ENCODE measurements at places on chromosomes 6 and 20.
A peak's percentile ranks its signal among the peaks of the same experiment; 100 is the strongest.

DNA sequence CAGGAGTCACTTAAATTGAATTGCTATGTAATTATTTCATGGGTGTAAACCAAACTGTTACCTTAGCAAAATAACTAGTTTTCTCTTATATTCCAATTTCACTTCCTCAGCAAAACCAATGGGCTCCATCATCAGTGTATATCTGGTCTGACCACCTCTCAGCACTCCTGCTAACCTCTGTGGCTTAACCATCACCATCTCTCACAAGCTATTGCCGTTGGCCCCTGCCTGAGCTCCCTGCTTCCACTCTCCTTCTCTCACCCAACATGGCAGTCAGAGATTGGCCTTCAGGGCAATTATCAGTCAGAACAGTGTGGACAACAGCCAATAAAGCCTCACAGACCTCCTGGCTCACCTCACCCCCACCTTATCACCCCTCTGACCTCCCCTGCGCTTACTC is 124.0 kb downstream of the CARMIL1 start:
- H3K27ac ChIP-seq: no peak overlapping the region
- no peak for DNase-seq
- no peak overlapping the region for H3K4me3 ChIP-seq
- H3K4me1 ChIP-seq: no peaks in the 10 kb centered on the region

- no peak overlapping the region for H3K4me3 ChIP-seq
- DNase-seq: no peak
- no peaks in the 10 kb centered on the region for H3K4me1 ChIP-seq
- peaks cover 44% of the 10 kb centered on the region for H3K36me3 ChIP-seq
- no peaks in the 10 kb centered on the region for H3K27me3 ChIP-seq
- no peak overlapping the region for H3K27ac ChIP-seq
Observed at GRCh38 chr6:128057541-128057940, 156.7 kb upstream of the THEMIS start.

- H3K4me3 ChIP-seq: peak overlapping the region; percentile 99
- DNase-seq: no peak
- H3K36me3 ChIP-seq: no peaks in the 10 kb centered on the region
- H3K27me3 ChIP-seq: no peaks in the 10 kb centered on the region
- H3K27ac ChIP-seq: no peak overlapping the region
Observed at GRCh38 chr6:122400462-122401089, 1.1 kb downstream of the HSF2 start.

DNA sequence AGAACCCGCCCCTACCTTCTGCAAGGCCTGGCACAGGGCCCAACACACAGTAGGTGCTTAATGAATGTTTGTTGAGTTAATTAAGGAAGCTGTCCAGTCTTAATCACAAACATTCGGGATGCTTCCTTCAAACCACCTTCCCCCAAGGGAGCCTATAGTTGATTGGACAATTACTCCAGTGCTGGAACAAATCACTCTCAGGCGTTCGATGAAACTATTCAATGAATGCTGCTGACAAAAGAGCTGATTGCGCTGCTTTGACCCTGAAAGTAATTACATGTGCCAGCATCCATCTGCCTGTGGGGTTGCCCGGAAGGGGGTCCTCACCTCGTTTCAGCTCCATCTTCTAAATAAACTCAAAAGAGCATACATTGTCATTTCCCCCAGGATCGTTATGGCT is 112.0 kb upstream of the SRSF6 start:
- H3K36me3 ChIP-seq: no peaks in the 10 kb centered on the region
- DNase-seq: no peak
- H3K27ac ChIP-seq: no peak overlapping the region

DNA sequence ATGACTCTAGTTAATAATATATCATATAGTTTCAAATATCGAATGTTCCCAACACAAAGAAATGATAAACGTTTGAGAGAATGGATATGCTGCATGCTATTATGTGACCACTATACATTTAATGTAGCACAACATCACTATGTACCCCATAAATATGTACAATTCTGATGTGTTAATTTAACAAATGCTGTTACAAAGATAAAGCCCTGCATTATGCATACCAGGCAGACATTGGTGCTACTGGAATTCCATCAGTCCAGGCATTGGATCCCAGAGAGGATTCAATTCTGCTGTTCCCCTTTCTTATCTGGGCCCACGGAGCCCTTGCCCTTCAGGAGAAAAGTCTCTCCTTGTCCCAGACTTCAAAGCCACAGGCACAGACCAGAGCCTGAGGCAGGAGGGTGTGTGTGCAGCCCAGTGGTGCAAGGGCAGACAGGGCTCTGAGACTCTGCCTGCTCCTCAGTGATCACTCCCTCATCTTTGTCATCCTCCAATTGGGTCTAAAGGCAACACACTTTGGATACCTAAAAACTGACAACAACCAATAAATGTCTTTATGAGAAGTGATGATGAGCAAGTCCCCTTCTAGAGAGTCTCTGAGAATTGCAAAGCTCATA is 45.2 kb downstream of the PSMG4 start:
- no peak overlapping the region for H3K27ac ChIP-seq
- H3K36me3 ChIP-seq: no peaks in the 10 kb centered on the region
- no peaks in the 10 kb centered on the region for H3K27me3 ChIP-seq
- H3K4me3 ChIP-seq: no peak overlapping the region
- DNase-seq: no peak

DNA sequence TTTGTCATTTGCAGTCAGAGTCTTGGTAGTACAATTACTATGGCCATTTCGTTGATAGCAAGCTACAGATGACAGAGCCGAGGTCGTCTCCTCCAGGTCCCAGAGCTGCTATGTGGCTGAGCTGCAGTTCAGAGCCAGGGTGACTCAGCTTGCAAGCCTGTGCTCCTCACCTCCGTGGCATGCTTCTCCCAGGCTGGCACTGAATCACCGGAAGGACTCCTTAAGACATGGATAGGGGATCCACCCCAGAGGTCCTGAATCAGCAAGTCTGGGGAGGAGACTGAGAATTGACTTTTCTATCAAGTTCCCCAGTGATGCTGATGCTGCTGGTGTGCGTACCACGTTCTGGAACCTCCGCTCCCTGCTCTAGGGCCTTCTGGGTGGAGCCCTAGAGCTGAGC is 291.2 kb downstream of the CDH26 start:
- H3K27ac ChIP-seq: peak overlapping the region; percentile 76
- H3K4me3 ChIP-seq: no peak overlapping the region
- no peaks in the 10 kb centered on the region for H3K36me3 ChIP-seq
- H3K27me3 ChIP-seq: no peaks in the 10 kb centered on the region

GRCh38 chr6:90940812-90941481 is 354.1 kb upstream of the MAP3K7 start:
- H3K4me1 ChIP-seq: no peaks in the 10 kb centered on the region
- H3K36me3 ChIP-seq: no peaks in the 10 kb centered on the region
- no peak overlapping the region for H3K4me3 ChIP-seq

DNA sequence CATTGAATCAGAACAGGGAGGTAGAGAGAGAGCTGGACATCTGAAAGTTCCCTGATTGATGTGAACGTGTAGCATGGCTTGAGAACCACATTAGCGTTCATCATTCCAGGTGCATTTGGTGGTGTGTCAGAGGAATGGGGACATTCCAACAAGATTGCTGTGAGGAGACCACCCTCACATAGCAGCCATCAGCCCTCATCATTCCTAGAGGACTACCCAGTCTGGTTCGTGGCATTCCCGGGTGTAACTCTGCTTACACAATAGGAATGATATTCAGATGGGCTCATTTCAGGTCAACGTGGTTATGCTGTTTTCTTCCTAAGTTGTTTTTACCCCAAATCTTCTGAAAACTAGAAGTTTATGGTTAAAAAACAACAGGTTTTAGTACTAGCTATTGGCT is 62.2 kb upstream of the KLHL31 start:
- peaks cover 6% of the 10 kb centered on the region for H3K4me1 ChIP-seq
- H3K4me3 ChIP-seq: no peak overlapping the region
- no peak overlapping the region for H3K27ac ChIP-seq
- H3K27me3 ChIP-seq: no peaks in the 10 kb centered on the region
- no peaks in the 10 kb centered on the region for H3K36me3 ChIP-seq
- DNase-seq: no peak

DNA sequence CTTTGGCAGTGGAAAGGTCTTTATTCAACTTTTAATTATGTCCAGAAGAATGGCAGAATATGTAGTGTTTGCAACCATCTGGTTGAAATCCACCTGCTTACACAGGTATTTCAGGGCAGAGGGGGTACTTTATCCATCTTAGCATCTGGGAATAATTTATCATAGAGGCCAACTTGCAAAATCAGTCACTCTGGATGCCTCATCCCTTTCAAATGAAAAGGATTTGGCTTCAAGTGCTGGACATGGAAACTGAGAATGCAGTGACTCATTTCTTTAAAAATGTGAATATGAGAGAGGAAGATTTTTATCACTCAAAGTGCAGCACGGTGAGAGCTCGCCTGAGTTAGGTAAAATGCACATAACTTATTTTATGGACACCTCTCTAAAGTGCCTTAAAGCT is 758.3 kb downstream of the KIF16B start:
- H3K4me1 ChIP-seq: peaks cover 5% of the 10 kb centered on the region
- DNase-seq: no peak
- H3K36me3 ChIP-seq: no peaks in the 10 kb centered on the region
- no peak overlapping the region for H3K27ac ChIP-seq
- H3K4me3 ChIP-seq: no peak overlapping the region
- H3K27me3 ChIP-seq: no peaks in the 10 kb centered on the region

DNA sequence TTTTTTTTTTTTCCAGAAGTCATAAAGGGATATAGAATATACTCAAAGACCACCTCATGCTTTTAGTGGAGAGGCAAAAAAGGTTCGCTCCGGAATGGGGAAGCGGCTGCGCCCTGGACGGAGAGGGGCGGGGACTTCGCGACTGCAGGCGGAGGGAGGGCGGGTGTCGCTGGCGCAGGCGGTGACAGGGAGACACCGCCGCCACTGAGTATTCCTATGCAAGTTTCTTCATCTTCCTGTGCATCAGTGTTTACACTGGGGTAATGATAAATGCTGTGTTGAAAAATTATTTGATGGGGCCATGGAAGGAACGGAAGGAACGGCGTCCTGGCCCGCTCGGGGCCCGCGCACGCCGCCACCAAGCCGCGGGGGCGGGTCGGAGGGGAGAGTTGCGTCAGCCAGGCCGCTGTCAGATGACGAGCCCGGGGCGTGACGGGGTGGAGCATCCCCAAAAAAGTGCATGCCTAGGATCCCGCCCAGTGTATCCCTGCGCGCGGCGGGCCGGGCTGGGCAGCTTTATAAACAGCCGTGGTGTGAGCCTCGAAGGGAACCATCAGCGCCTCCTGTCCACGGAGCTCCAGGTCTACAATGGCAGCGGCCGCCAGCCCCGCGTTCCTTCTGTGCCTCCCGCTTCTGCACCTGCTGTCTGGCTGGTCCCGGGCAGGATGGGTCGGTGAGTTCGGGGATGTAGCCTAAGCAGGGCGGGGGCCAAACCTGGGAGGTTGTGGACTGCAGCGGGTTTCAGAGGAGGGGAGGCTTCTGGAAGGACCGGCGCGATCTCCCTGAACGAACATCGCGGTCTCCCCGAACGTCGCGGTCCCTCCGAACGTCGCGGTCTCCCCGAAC is at the start of gene ULBP1:
TSS of gene ULBP1 (plus strand) at position 482 of the 846 bp plus-strand sequence. CDS start at position 589, 107 bp downstream.
- peak; percentile 90 for DNase-seq
- peaks cover 20% of the 10 kb centered on the region for H3K27me3 ChIP-seq
- H3K27ac ChIP-seq: no peak within 1 kb of the TSS
- H3K4me1 ChIP-seq: peaks cover 4% of the 10 kb centered on the region
- H3K36me3 ChIP-seq: no peaks in the 10 kb centered on the region
- peak within 1 kb of the TSS; percentile 37 for H3K4me3 ChIP-seq

GRCh38 chr6:144896289-144896688 is 611.2 kb downstream of the UTRN start:
- H3K27me3 ChIP-seq: no peaks in the 10 kb centered on the region
- H3K27ac ChIP-seq: peak overlapping the region; percentile 84
- no peak overlapping the region for H3K4me3 ChIP-seq

- DNase-seq: no peak
- no peaks in the 10 kb centered on the region for H3K27me3 ChIP-seq
- peaks cover 10% of the 10 kb centered on the region for H3K4me1 ChIP-seq
- no peak overlapping the region for H3K4me3 ChIP-seq
Observed at GRCh38 chr20:49863666-49864065, 51.0 kb downstream of the SLC9A8 start.

DNA sequence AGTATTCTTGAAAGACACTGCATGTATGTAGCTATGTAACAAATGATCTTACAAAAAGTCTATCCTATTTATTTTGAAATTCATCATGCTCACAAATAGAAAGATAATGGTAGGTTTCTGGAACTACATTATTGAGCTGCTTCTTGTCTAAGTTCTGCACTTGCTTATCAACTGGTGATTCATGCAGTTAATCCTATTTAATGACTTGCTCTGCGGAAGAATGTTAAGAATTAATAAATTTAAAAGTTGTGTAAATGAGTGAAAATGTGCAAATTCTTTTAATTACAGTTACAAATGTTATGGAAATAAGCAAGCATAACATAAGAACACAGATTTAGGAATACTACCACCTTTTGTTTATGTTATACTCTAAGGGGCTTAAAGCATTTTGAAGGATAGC is 67.1 kb upstream of the MCM9 start:
- no peaks in the 10 kb centered on the region for H3K36me3 ChIP-seq
- H3K27ac ChIP-seq: no peak overlapping the region
- H3K27me3 ChIP-seq: no peaks in the 10 kb centered on the region
- H3K4me1 ChIP-seq: no peaks in the 10 kb centered on the region
- no peak overlapping the region for H3K4me3 ChIP-seq
- DNase-seq: no peak

- DNase-seq: no peak
- no peaks in the 10 kb centered on the region for H3K4me1 ChIP-seq
- no peak overlapping the region for H3K4me3 ChIP-seq
- no peak overlapping the region for H3K27ac ChIP-seq
- no peaks in the 10 kb centered on the region for H3K36me3 ChIP-seq
Observed at GRCh38 chr6:97059473-97059872, 134.9 kb downstream of the KLHL32 start.

DNA sequence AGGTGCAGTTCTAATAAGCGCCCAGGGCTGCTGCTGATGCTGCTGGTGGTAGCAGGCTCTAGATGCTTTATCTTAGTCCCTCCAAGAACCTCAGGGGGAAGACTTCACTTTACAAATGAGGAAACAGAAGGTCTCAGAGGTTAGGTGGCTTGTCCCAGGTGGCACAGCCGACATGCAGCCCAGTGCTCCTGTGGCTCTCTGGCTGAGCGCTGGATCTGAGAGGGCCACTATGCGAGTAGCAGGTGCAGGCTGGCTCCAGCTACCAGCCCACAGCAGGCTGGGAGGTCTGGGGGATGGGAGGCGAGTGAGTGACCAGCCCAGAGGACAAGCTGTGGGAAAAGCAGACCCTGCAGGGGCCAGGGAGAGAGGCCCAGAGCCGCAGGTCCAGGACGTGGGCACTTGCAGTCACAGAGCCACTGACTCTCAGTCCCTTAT is 90.9 kb downstream of the PRND start:
- DNase-seq: no peak
- no peaks in the 10 kb centered on the region for H3K4me1 ChIP-seq

DNA sequence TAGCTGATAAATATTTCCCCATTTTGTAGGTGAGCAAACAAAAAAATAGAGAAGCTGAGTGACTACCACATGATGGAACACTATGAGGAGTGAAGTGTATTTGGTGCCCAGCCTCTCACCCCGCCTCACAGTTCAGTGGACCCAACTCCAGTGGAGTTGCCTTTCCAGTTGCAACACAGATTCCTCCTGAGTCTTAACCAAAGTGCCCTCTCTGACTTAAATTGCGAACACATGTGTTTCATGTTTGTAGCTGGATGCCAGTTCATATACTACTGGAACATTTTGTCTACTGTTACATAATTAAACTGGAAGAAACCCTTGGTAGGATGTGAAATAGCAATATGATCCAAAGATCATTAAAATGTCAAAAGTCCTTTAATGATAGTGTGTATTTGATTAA is 448.9 kb downstream of the COL12A1 start:
- no peaks in the 10 kb centered on the region for H3K36me3 ChIP-seq
- DNase-seq: no peak
- no peaks in the 10 kb centered on the region for H3K4me1 ChIP-seq
- no peak overlapping the region for H3K4me3 ChIP-seq
- no peaks in the 10 kb centered on the region for H3K27me3 ChIP-seq

Measured in RWPE2 (cell line).